Calu3 (cell line): ENCODE measurements at places on chromosomes 7 and 10.

DNA sequence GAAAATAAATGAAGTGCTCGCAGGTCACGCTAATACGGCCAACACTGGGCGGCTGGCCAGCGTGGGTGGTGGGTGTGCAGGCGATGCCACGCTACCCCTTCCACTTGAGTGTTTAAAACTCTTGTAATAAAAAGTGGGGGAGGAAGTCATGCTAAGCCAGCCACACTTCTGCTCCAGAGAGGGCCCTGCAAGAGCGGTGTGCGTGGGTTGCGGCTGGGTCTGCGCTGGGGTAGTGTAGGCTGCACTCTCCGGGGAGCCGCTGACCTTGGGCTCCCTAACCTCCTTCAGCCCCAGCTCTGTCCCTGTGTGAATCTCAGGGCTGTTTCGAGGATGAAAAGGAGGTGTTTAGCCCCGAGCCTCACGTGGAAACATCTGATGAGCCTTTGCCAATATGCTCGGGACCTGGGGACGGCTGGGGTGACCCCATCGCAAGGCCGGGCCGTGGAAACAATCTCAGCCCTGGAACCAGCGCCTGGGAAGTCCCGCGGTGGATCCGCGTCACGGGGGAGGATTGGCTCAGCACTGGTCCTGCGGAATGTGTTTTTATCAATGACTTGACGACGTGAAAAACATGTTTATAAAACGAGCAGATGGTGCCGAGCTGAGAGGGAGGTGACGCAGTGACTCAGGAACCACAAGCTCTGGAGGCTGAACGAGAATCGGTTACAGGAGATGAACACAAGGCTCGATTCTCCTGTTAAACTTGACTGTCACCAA, 278.5 kb downstream of the DNAJB6 start:
- DNase-seq, result no peak

GRCh38 chr10:109191341-109191740, 732.0 kb downstream of the XPNPEP1 start:
- no peak for DNase-seq

DNA sequence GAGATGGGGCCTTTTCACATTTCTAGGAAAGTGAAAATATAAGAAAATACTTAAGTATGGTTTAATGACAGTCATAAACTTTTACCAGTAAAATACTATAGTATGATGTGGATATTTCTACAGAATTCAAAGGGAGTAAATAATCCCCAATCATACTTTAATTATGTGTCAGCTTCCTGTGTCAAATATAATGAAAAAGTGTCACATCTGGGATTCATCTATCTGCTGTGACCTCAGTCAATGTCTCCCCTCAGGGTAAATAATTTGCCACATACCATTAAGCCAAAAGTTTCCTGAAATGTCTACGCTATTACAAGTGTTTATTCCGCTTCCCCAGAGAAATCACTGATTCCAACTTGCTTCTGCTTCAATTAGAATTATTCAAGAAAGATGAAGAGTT, 110.5 kb downstream of the ITGA8 start:
- no peak for DNase-seq

DNA sequence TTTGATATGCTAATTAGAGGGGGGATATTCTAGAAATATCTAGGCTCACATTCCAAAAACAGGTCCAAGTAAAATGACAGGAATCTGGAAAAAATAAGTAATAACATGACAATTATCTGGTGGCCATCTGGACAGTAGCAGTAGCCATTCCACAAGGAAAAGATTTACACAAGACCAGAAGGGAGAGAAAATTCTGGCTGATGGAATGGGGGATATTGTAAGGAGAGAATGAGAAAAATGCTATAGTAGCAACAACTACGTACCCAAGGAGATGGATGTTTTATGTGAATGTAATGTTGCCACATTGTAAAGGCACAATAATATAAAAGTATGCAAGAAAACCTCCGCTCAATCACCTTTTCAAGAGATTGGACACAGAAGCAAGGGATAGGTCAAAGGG, 5.4 kb downstream of the MYOF start:
- DNase-seq, result no peak

GRCh38 chr7:41383596-41383995, 319.3 kb downstream of the INHBA start:
- no peak for DNase-seq

- peak; percentile 94 for DNase-seq
These were observed 13.1 kb upstream of the CAMK2G start for GRCh38 chr10:73887294-73888039.

GRCh38 chr7:61111-61510, 131.3 kb upstream of the FAM20C start:
- DNase-seq, result no peak

- DNase-seq, result peak; percentile 70
These were observed 493.3 kb upstream of the PODXL start for GRCh38 chr7:132049462-132050304.

GRCh38 chr7:74718336-74718735, 55.5 kb upstream of the NCF1 start:
- no peak for DNase-seq

- DNase-seq, result no peak
These were observed 13.4 kb downstream of the STEAP1B start for GRCh38 chr7:22486597-22486996.

DNA sequence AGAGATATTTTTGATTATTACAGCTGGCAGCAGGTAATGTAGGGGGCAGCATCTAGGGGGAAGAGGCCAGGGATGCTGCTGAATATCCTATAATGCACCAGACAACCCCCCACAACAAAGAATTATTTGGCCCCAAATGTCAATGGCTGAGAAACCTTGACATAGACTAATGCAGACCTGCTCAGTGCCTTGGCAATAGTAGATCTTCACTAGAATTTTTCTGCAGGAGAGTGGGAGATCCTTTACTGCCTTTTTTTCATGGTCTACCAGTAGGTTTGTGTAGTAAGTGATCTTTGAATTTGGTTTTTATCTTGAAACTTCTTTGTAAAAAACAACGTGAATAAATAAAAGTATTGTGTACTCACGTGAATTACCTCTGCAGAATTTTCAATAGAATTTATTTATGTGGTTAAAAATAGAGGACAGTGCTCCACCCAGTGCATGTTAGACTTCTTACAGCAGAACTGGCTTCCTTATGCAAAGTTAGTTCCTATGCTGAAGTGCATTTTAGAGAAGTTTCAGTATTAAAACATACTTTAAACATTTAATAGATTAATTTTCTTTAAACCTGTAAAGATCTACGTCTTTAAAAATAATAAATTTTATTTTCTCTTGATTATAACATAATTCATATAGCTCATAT, 199.6 kb upstream of the HDAC9 start:
- no peak for DNase-seq

DNA sequence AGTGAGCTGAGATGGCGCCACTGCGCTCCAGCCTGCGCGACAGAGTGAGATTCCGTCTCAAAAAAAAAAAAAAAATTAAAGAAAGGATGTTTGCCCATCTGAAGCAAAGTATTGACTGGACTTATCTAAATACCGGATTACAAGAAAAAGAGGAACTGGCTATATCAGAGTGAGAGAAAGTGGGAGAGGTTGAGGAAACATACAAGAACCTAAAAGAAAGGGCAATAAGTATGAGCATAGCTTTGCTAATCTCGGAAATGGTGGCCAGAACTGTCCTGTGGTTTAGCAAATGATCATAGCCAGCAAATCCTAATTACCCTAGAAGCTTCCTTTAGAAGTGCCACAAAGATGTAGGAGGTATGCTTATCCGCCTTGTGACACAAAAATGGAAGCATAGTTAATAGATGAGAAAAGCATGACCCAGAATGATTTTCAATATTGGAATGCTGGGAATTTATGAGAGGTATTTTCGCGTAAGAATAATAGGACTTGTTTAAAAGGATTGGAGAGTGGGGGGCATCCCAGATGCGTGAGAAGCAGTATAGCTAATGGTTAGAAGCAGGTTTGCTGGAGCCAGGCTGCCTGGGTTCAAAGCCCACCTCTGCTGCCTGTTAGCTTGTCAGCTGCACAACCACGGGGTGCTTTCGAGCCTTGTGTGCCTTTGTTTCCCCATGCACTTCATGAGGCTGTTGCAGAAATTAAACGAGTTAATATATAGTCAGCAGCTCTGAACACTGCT, 1.2 kb upstream of the GTPBP4 start:
- no peak for DNase-seq
